Breast epithelium (tissue), 4 donors: ENCODE measurements at places on chromosomes 4 and X. TPM values are rescaled to one million over a fixed set of nuclear protein-coding genes. Genes with fewer than 3 reads are reported as not detected.

- H3K27ac ChIP-seq, result peak overlapping the region; percentile 15
- no peak overlapping the region for H3K4me3 ChIP-seq
- H3K27me3 ChIP-seq, result no peaks in the 10 kb centered on the region
- no peak for DNase-seq
- no peaks in the 10 kb centered on the region for H3K36me3 ChIP-seq
- no peaks in the 10 kb centered on the region for H3K4me1 ChIP-seq
These were observed 53.3 kb downstream of the JADE1 start for GRCh38 chr4:128862608-128863311.

GRCh38 chr4:184849185-184849584, 23.4 kb upstream of the ACSL1 start:
- H3K27me3 ChIP-seq, result no peaks in the 10 kb centered on the region
- H3K4me3 ChIP-seq, result no peak overlapping the region
- no peak overlapping the region for H3K27ac ChIP-seq
- no peaks in the 10 kb centered on the region for H3K36me3 ChIP-seq

Gene NXF2B
- total RNA-seq, result not detected

GRCh38 chr4:106149026-106149425, 167.0 kb downstream of the TBCK start:
- no peak for DNase-seq
- no peaks in the 10 kb centered on the region for H3K36me3 ChIP-seq
- no peak overlapping the region for H3K27ac ChIP-seq
- H3K4me1 ChIP-seq, result no peaks in the 10 kb centered on the region

Gene NSUN7
- 0.80 TPM for total RNA-seq

Gene SFRP2
- 54.1 TPM for total RNA-seq

DNA sequence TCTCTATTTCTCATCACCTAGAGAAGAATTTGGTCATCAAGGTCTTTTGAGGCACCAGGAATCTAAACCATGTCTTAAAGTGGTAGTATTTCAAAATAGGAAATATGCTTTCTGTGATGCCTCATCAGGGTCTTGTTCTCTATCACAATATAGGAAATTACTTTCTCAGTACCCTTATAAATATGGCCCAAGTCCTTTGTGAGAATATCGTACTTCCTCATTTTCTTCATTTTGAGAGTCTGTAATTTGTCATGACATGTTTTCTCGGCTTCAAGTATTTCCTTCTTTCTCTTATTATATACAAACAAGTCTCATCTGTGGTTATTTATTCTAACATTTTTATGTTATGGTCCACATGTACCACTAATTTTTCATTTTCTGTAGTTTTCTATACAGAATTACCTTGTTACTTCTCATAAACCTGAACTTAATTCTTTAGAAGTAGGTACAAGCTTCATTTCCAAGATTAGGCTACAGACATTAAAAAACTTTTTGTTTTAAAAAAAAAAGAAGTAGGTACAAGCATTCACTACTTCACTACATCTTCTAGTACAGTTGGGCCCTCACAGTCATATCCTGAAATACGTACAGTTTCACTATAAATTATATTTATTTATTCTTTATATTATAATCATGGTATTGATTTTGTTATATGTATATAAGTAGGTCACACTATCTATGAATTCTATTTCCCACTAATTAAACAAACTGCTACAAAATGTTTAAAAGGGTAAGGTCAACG, 54.4 kb downstream of the KLHL13 start:
- H3K27ac ChIP-seq, result no peak overlapping the region
- DNase-seq, result no peak
- H3K4me3 ChIP-seq, result no peak overlapping the region

- no peaks in the 10 kb centered on the region for H3K27me3 ChIP-seq
- no peak for DNase-seq
- H3K36me3 ChIP-seq, result no peaks in the 10 kb centered on the region
- no peak overlapping the region for H3K4me3 ChIP-seq
- H3K4me1 ChIP-seq, result no peaks in the 10 kb centered on the region
- H3K27ac ChIP-seq, result no peak overlapping the region
These were observed 293.3 kb downstream of the ADGRL3 start for GRCh38 chr4:61493470-61493869.

Gene USP53
- total RNA-seq, result 167 TPM

DNA sequence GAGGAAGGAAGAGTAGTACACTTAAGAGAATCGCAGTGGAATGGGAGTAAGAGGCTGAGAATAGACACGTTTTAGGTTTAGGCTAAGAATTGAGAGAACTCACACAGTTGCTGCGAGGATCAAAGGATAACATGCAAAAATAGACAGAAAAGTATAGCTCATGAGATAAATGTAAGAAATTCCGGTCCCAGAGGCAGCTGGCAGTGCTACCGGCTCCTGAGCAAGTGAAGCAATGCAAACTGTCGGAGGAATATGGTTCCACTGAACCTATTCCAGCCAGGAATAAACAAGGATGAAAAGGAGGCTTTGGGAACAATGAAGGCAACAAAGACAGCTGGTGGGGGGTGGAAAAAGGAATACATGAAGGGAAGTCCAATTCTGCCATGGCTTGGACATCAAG, 191.8 kb downstream of the QDPR start:
- no peaks in the 10 kb centered on the region for H3K36me3 ChIP-seq
- DNase-seq, result no peak
- no peaks in the 10 kb centered on the region for H3K27me3 ChIP-seq
- H3K4me3 ChIP-seq, result no peak overlapping the region
- H3K27ac ChIP-seq, result no peak overlapping the region
- H3K4me1 ChIP-seq, result no peaks in the 10 kb centered on the region

GRCh38 chrX:129553619-129554288, 13.7 kb downstream of the OCRL start:
- no peak overlapping the region for H3K4me3 ChIP-seq
- peaks cover 28% of the 10 kb centered on the region for H3K27me3 ChIP-seq
- DNase-seq, result no peak
- H3K27ac ChIP-seq, result no peak overlapping the region
- H3K4me1 ChIP-seq, result no peaks in the 10 kb centered on the region

- DNase-seq, result no peak
- H3K27me3 ChIP-seq, result no peaks in the 10 kb centered on the region
- H3K4me1 ChIP-seq, result no peaks in the 10 kb centered on the region
- no peak overlapping the region for H3K4me3 ChIP-seq
These were observed 51.8 kb downstream of the LRP2BP start for GRCh38 chr4:185343726-185344581.

Gene RBM41
- total RNA-seq, result 12.0 TPM

GRCh38 chr4:113773756-113774155, 12.2 kb upstream of the CAMK2D start:
- no peaks in the 10 kb centered on the region for H3K4me1 ChIP-seq
- no peak overlapping the region for H3K27ac ChIP-seq
- no peak overlapping the region for H3K4me3 ChIP-seq

Gene ARHGAP6
- 10.1 TPM for total RNA-seq

Gene TEX13C
- not detected for total RNA-seq

- no peaks in the 10 kb centered on the region for H3K4me1 ChIP-seq
- H3K4me3 ChIP-seq, result no peak overlapping the region
- no peaks in the 10 kb centered on the region for H3K36me3 ChIP-seq
- DNase-seq, result no peak
These were observed 2.7 kb upstream of the ALAS2 start for GRCh38 chrX:55033429-55033828.

DNA sequence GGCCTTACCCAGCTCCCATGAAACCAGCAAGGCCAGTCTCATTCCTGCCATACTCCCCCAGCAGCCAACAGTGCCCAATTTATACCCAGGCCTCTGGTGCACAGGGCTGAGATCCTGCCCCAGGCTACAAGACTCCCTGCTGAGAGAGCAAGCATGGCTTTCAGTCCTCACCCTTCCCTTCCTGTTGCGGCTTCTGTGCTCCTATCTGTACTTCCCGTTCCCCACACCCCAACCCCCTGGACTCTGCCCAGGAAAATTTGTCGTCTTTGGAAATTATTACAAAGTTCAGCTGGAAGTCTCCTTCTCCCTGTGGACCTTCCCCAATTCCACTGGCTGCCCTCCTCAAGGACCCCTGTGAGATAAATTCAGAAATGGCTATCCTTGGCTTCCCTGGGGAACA, 84.1 kb upstream of the GK2 start:
- DNase-seq, result no peak
- no peaks in the 10 kb centered on the region for H3K27me3 ChIP-seq
- no peaks in the 10 kb centered on the region for H3K4me1 ChIP-seq
- no peak overlapping the region for H3K4me3 ChIP-seq
- H3K36me3 ChIP-seq, result peaks cover 3% of the 10 kb centered on the region

DNA sequence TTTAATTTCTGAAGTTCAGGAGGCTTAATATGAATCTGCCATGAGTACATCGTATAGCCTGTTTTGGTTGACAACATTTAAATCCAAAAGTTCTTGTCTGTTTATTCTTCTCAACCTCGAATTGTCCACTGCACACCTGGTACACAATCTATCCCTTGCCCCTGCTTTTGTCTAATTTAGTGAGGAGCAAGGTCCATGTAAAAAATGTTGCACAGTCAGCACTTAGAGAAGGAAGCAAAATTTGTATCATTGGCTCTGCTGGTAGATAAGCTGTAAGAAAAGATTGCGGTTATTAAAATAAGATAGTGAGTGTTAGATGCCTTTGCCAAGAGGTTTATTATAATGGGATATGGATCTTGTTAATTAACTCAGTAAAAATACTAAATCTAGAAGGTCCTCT, 761.5 kb downstream of the RAPGEF2 start:
- H3K4me1 ChIP-seq, result no peaks in the 10 kb centered on the region
- DNase-seq, result no peak
- H3K27ac ChIP-seq, result no peak overlapping the region
- no peaks in the 10 kb centered on the region for H3K36me3 ChIP-seq
- H3K4me3 ChIP-seq, result no peak overlapping the region

Gene ELF4
- 10.7 TPM for total RNA-seq

DNA sequence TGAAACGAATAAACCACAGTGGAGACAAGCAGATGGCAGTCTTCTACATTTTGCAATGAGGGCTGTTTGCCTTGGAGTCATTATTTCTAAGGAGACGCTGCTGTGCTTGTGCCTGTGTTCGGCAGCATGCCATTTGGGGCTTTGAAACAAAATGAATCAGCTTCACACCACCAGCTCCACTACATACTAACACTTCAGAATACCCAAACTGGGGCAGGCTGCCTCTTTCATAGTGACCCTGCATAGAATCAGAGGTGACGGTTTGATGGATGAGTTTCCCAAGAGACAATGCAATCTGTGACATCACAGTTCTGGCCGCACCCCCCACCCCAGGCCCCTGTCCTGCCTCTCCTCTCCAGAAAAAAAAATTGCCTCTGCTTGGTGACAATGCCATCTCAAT, 57.1 kb upstream of the MID1 start:
- H3K4me3 ChIP-seq, result no peak overlapping the region
- H3K4me1 ChIP-seq, result no peaks in the 10 kb centered on the region
- H3K36me3 ChIP-seq, result no peaks in the 10 kb centered on the region
- no peak for DNase-seq
- H3K27ac ChIP-seq, result no peak overlapping the region

Gene POF1B
- 19.5 TPM for total RNA-seq

- no peak overlapping the region for H3K27ac ChIP-seq
- no peaks in the 10 kb centered on the region for H3K27me3 ChIP-seq
- no peak overlapping the region for H3K4me3 ChIP-seq
- H3K36me3 ChIP-seq, result peaks cover 3% of the 10 kb centered on the region
- DNase-seq, result no peak
- H3K4me1 ChIP-seq, result no peaks in the 10 kb centered on the region
These were observed 72.3 kb downstream of the PRKG2 start for GRCh38 chr4:81142744-81143143.

Gene RTL9
- 0.32 TPM for total RNA-seq

- no peak overlapping the region for H3K4me3 ChIP-seq
- H3K27me3 ChIP-seq, result no peaks in the 10 kb centered on the region
- DNase-seq, result no peak
- H3K36me3 ChIP-seq, result no peaks in the 10 kb centered on the region
These were observed 207.1 kb downstream of the PPP3CA start for GRCh38 chr4:101140228-101140627.

DNA sequence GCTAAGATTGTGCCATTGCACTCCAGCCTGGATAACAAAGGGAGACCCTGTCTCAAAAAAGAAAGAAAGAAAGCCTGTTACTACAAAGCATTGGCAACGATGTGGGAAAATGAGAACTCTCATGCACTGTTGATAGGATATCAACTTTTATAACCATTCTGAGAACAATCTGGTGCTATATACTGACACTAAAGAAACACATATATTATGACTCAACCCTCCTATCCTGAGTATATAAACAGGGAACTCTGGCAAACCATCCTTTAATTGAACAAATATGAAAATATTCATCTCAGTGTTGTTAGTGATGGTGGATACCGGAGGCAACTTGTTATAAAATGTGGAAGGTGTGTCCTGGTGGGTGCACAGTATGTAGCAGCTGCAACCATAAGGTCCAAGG, 53.0 kb upstream of the SOD3 start:
- H3K27me3 ChIP-seq, result no peaks in the 10 kb centered on the region
- no peak for DNase-seq
- no peak overlapping the region for H3K4me3 ChIP-seq
- H3K4me1 ChIP-seq, result no peaks in the 10 kb centered on the region
- no peak overlapping the region for H3K27ac ChIP-seq

- no peak overlapping the region for H3K4me3 ChIP-seq
- H3K27ac ChIP-seq, result no peak overlapping the region
- H3K27me3 ChIP-seq, result peaks cover 10% of the 10 kb centered on the region
- no peaks in the 10 kb centered on the region for H3K36me3 ChIP-seq
- DNase-seq, result no peak
These were observed 29.4 kb upstream of the OPHN1 start for GRCh38 chrX:68462653-68463052.

DNA sequence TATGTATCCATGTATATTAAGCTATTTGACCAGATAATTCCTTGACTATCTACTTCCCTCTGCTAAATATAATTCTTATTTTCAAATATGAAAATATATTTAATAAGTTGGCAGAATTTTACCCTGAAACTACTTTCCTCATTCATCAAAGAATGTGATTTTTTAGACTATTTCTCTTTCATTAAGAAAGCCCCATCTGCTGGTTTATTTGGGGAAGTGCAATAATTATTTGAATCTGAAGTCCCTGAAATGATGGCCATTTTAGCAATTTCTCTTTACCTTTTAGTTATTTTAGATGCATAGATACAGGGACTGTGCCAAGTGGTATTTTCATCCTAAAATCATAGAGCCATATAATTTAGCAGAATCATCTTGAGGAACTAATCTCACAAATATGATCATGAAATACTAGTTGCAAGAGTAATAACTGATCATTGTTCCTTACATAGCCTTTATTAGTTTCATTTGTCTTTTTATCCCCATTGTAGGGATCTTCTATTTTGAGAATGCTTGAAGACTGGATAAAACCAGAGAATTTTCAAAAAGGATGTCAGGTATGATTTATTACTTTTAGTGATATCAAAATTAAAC, 39.0 kb downstream of the ENPEP start:
- no peaks in the 10 kb centered on the region for H3K4me1 ChIP-seq
- no peaks in the 10 kb centered on the region for H3K36me3 ChIP-seq
- no peak overlapping the region for H3K4me3 ChIP-seq

DNA sequence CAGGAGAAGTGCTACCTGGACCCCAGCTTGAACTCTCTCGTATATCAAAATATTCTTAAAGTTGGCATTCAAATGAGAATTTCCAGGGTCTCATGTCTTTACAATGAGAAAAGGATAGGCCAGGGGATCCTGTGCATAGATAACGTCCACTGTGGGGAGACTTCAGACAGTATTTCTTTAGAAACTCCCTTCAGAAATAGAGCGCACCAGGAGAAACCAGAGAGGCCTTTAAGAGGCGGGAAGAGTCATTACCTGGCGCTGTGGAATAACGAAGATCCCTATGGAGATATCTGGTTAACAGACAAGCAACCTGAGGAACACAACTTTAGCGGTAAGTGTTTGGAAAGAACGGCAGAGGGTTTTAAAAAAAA, 600 bp downstream of the RADX start:
- H3K27me3 ChIP-seq, result no peaks in the 10 kb centered on the region
- H3K27ac ChIP-seq, result no peak overlapping the region
- H3K4me3 ChIP-seq, result peak overlapping the region; percentile 44
- DNase-seq, result no peak

Gene SH3TC1
- total RNA-seq, result 28.8 TPM
